Heart left ventricle (tissue), 16 donors: ENCODE measurements at places on chromosomes 2 and 18. TPM values are rescaled to one million over a fixed set of nuclear protein-coding genes. Genes with fewer than 3 reads are reported as not detected.

ABHD1 gene
- 2.4 TPM for total RNA-seq

ZEB2 gene
- 70.2 TPM for total RNA-seq

CLHC1 gene
- total RNA-seq: 4.4 TPM

SYT4 gene
- total RNA-seq: not detected

STAT4 gene
- 9.7 TPM for total RNA-seq

HOXD4 gene
- 0.41 TPM for total RNA-seq

ABCB11 gene
- not detected for total RNA-seq

TOGARAM2 gene
- total RNA-seq: 23.2 TPM

DOCK10 gene
- 1.8 TPM for total RNA-seq

RAPGEF4 gene
- total RNA-seq: 16.6 TPM

TNFAIP6 gene
- total RNA-seq: 3.9 TPM

NCKAP5 gene
- 8.9 TPM for total RNA-seq

ANXA4 gene
- 35.8 TPM for total RNA-seq

TMEM87B gene
- total RNA-seq: 7.3 TPM

RAX gene
- not detected for total RNA-seq

VWC2L gene
- not detected for total RNA-seq

ORC4 gene
- 34.8 TPM for total RNA-seq

RAB6C gene
- total RNA-seq: not detected

NAT8 gene
- not detected for total RNA-seq

GPR45 gene
- total RNA-seq: not detected

C2orf66 gene
- total RNA-seq: not detected

SPR gene
- total RNA-seq: 39.2 TPM

ACP1 gene
- total RNA-seq: 83.7 TPM

GAD1 gene
- total RNA-seq: 0.32 TPM

REG1B gene
- not detected for total RNA-seq

FBXO36 gene
- total RNA-seq: 0.69 TPM

TMEFF2 gene
- total RNA-seq: 0.11 TPM

PTPN4 gene
- total RNA-seq: 48.2 TPM

SCYGR4 gene
- not detected for total RNA-seq

TLX2 gene
- not detected for total RNA-seq

FLACC1 gene
- total RNA-seq: 7.0 TPM

LRRTM4 gene
- 0.97 TPM for total RNA-seq

IL37 gene
- total RNA-seq: not detected

TSGA10 gene
- 63.7 TPM for total RNA-seq

PSMA8 gene
- not detected for total RNA-seq

ALPP gene
- total RNA-seq: not detected

KANSL1L gene
- total RNA-seq: 18.0 TPM
